ENCODE measurements at places on chromosomes 2 and 18.
A peak's percentile ranks its signal among the peaks of the same experiment; 100 is the strongest.

DNA sequence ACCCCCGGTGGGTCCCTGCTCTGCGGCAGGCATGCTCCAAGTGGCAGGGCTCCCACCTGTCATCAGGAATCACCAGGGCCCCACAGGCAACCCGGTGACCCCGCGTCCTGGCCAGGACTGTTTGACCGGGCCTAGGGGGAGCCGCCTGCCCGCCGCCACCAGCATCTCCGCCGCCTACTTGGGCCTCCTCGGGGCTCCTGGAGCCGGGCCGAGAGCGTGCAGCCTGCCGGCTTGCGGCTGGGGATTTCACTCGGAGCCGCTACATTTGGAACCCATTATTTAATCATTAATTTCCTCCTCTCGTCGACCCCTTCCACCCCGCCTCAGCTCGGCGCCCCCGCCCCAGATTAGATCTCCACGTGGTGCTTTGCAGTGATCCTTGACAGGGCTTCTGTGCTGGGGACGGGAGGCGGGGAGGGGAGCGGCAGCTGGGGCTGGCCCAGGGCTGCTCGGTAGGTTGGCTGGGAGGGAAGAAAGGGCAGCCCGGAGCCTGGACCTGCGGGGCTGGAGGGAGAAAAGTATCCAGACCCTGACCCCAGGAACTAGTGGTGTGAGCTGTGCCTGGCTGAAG, 295.4 kb downstream of the CYP26B1 start:
- DNase-seq = no peak

GRCh38 chr2:59658906-59659635, 894.4 kb downstream of the BCL11A start:
- DNase-seq = no peak

GRCh38 chr2:10101491-10101890, 21.0 kb upstream of the RRM2 start:
- no peak for DNase-seq

DNA sequence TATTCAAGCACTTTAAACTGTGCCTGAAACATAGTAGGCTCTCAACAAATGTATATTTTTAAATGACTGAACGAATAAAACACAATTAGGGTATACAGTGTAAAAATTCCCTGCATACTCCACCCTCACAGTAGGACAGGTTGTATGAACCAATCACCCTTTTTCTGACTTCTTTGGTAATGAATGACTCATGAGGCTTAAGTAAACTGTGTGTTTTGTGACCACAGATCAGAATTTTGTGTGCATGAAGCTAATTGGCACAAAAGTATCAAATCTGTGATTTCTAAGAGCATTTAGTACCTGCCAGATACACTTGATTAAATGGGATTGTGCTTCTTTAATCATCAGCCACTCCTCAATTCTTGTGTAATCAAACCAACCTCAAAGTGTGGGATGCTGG, 109.9 kb upstream of the MAP4K3 start:
- no peak for DNase-seq

DNA sequence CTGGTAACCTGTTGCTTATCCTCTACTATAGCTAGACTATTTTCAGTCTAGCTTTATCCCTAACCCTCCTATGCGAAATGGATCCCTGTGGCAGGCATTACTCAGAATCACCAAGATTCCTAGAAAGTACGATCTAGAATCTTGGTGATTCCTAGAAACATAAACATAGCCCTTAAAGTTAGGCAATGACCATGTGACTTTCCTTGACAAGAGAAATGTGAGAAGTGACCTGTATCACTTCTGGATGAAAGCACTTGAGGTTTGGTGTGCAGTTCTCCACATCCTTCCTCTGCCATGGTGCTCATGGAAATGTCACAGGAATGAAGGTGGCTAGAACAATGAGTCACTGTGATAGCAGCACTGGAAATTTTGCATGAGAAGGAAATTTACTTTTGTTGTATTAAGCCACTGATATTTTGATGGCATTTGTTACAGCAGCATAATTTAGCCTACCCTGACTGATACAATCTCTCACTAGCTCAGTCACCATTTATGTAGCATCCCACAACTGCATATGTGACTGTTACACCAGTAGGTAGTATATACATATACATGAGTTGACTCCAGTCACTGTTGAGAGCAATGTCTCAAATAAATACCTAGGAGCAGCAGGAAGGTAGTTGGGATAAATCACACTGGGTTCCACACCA, 68.3 kb upstream of the MAPRE2 start:
- no peak for DNase-seq

GRCh38 chr2:30865243-30865642, 58.0 kb upstream of the CAPN13 start:
- no peak for DNase-seq

- DNase-seq = no peak
These were observed 34.1 kb downstream of the NFATC1 start for GRCh38 chr18:79429785-79430281.

- no peak for DNase-seq
These were observed 99.6 kb downstream of the SGPP2 start for GRCh38 chr2:222523783-222524544.

DNA sequence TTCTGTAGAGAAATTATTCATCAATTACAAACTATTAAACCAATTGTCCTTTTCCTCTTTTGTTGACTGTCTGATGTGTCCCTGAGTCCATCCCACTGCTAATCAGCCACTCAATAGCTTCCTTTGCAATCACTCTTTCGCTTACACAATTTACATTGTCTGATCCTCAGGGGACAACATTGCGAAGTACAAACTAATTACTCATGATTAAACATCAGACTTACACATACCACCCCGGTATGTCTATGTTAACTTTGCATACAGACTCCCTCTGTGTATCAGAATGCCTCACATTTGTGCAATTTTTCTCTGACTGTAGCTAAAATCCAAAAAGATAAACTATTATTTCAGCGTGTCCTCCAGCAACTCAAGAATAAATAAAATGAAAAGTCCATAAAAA, 264.4 kb upstream of the REV1 start:
- DNase-seq = no peak

- no peak for DNase-seq
These were observed 58.8 kb downstream of the FECH start for GRCh38 chr18:57527556-57528229.

DNA sequence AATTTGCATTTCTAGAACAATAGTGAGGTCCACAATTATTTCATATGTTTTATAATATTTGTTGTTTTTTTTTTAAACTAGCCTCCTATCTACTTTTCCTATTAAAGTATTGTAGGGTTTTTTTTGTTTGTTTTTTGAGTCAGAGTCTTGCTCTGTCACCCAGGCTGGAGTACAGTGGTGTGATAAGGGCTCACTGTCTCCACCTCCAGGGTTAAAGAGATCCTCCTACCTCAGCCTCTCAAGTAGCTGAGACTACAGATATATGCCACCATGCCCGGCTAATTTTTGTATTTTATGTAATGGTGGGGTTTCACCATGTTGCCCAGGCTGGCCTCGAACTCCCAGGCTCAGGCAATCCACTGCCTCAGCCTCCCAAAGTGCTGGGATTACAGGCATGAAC, 122.5 kb downstream of the SLC39A10 start:
- no peak for DNase-seq

- no peak for DNase-seq
These were observed 330.5 kb upstream of the TCF4 start for GRCh38 chr18:55918444-55918843.

DNA sequence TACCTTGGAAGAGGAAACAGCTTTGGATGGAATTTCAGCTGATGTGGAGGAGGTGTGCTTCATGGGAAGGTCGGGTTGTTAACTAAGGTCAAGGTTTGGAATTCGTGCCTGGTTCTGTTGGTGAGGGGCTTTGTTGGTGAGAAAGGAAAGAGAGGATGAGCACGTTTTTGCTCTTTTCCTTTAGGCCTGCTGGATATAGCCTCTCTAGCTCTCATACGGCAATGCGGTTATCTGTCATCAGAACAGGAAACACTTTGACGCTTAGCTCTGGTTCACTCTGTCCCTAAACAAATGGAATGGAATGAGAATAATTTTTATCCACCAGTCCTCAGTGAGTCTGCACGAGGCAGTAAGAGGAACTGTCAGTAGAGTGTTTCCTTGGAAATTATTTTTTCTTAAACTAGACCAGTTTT, 169.7 kb upstream of the NOSTRIN start:
- DNase-seq = no peak

- no peak for DNase-seq
These were observed 53.6 kb downstream of the CAPN13 start for GRCh38 chr2:30753630-30754029.

DNA sequence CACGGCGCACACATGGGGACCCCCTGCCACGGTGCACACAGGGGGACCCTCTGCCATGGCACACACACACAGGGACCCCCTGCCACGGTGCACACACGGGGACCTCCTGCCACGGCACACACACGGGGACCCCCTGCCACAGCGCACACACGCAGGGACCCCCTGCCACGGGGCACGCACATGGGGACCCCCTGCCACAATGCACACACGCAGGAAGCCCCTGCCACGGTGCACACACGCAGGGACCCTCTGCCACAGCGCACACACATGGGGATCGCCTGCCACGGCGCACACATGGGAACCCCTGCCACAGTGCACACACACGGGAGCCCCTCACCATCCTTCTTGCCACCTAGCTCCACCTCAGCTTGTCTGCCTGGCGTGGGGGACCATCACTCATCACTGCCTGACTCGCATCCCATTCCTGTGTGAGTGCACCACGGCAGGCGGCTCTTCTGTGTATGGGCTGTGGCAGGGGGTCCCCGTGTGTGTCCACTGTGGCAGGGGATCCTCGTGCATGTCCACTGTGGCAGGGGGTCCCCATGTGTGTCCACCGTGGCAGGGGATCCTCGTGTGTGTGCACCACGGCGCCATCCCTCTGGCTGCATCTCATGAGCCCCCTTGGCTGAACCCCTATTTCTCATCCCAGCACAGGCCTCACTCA, 206.7 kb downstream of the EIPR1 start:
- DNase-seq = no peak

- no peak for DNase-seq
These were observed 1.0 kb downstream of the CYP1B1 start for GRCh38 chr2:38074764-38075506.

DNA sequence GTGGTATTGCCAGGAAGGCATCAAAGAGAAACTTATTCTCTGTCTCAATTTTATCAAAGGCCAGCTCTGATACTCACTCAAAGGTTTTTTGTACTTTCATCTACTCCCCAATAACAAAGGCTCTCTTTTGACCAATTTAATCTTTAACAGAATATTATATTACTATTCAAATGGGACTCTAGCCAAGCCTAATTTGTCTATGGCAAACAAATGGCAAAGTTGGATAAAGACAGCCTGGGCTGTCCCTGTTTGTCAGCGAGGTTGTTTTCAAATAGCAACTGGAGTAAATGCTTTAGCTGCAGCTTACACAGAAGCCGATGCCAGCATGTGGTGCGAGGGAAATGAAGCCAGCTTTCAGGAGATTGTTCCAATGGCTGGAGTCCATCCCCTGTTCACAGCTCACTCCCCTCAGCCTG, 80.1 kb upstream of the CTNNA2 start:
- DNase-seq = no peak

- DNase-seq = no peak
These were observed 70.2 kb upstream of the MEIS1 start for GRCh38 chr2:66364495-66365333.

DNA sequence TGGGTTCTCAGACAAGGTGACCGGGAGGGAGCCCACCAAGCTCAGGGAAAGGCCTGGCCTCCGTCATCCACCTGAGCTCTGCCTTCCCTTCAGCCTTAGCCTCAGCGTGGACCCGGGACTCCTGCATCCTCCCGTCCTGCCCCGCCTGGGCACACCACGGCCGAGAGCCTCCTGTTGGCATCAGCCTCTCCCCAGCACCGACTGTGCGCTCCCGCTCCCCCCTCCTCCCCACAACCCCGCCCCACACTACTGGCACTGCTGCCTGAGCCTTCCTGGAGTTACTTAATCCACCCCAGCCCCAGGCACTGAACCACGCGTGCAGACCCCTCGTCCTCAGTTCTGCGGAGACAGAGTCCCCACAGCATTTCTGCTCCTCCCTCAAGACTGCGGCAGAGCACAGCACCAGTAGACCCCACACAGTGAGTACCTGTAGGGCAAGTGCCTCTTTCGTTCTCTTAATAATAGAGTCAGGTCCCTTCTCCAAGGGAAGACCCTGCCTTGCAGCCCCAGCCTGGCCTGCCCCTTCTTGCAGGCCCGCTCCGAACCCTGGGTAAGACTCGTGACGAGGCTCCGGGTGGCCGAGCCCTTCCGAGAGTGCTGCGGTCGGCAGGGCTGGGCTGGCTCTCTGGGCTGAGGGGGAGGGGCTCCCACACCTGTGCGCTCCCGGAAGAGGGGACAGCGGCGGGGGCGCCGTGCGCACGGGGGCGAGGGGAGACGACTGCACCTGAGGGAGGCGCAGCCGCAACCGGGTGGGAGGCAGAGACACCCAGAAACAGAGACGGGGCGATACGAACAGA, at the start of gene AMER3:
AMER3 (plus strand) TSS at position 285 of the 797 bp plus-strand sequence. CDS start 6,533 bp downstream, outside the sequence.
- DNase-seq = no peak

- peak; percentile 60 for DNase-seq
These were observed 475.0 kb upstream of the POU3F3 start for GRCh38 chr2:104378853-104379374.

DNA sequence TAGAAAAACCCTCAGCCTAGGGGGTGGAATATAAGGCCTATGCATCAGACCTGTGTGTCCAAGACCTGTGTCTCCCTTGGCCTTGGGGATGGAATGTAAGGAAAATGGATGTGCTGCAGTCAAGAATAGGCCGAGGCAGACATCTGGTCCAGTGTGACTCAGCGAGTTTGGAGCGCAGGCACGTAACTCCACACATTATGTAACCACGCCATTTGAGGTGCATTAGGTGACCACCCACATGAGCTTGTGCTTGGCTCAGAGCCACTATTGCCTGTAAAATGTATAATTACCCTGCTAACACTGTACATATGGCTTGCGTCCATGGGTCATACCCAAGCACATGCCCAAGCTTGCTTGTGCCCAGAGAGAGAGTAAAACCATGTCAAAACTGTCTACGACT, 580.9 kb upstream of the HNMT start:
- no peak for DNase-seq

DNA sequence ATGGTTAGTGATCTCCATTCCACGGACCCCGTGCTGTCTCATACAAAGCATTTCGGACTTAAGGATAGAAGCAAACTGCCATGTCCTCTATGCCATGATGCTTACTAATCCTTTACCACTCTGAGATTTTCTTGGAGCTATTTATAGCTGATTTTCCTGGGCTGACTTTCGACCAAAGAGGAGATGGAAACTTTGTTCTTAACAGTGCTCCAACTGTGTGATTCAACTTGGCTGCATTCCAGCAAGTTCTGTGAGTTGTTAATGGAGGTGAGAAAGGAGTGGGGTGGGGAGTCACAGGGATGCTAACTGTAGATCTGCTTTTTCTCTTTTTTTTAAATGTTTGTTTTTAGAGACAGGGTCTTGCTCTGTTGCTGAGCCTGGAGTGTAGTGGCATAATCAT, 45.5 kb upstream of the MSH2 start:
- no peak for DNase-seq

Data from naive thymus-derived CD4-positive, alpha-beta T cell (primary cell).